ENCODE measurements at places on chromosomes 2 and 18. TPM values are rescaled to one million over a fixed set of nuclear protein-coding genes. Genes with fewer than 3 reads are reported as not detected.
A peak's percentile ranks its signal among the peaks of the same experiment; 100 is the strongest.

The CXCR4 gene
- 52.4 TPM for total RNA-seq

The KCNE4 gene
- total RNA-seq = not detected

The AQP12A gene
- total RNA-seq = not detected

The PER2 gene
- 3.8 TPM for total RNA-seq

The NETO1 gene
- not detected for total RNA-seq

The STAM2 gene
- total RNA-seq = 27.5 TPM

The ACMSD gene
- not detected for total RNA-seq

The KCNJ3 gene
- not detected for total RNA-seq

The CBLN2 gene
- 1.1 TPM for total RNA-seq

The SOWAHC gene
- total RNA-seq = 3.6 TPM

DNA sequence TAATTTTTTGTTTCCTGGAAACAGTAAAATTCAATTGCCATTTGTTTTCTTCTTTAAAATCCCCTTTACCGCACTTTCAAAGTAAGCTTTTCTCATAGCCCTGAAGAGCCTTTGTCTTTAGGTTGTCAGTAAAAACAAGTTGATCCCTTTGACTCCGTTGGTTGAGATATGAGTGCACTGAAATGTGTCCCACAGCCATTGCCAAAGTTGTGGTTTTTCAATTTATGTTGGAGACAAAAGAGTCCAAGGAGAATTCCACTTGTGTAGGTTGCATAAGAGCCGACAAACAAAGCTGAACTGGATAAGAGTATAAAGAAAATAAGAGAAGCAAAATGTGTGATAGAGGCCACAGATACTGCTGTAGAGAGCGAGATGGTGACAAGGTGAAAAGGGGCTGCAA lies 26.1 kb upstream of the HNMT start:
- H3K4me1 ChIP-seq = no peaks in the 10 kb centered on the region
- H3K4me3 ChIP-seq = no peak overlapping the region

GRCh38 chr2:18830962-18831361 lies 241.6 kb upstream of the NT5C1B start:
- no peaks in the 10 kb centered on the region for H3K36me3 ChIP-seq
- no peak overlapping the region for H3K4me3 ChIP-seq
- H3K27me3 ChIP-seq = no peaks in the 10 kb centered on the region
- H3K4me1 ChIP-seq = no peaks in the 10 kb centered on the region

- H3K36me3 ChIP-seq = no peaks in the 10 kb centered on the region
- H3K4me3 ChIP-seq = no peak overlapping the region
- DNase-seq = no peak
- no peak overlapping the region for H3K27ac ChIP-seq
Observed at GRCh38 chr2:16716024-16716423, 50.4 kb upstream of the CYRIA start.

DNA sequence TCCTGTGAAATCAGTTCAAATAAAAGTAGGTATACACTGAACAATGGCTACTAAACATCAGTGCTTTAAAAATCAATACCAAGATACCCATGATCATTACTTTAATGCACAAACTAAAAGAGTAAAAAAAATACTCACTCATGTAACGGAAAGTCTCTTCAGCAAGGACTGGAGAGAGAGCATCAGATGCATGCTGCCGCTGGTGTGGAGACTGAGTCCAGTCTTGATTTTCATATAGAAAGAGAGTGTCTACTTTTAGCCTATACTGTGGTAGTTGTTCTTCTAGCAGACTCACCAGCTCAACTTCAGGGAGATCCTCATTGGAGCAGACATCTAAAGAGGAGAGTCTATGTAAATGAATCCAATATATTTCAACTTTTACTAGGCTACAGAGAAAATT lies 44.0 kb downstream of the TRAK2 start:
- no peak for DNase-seq
- no peak overlapping the region for H3K4me3 ChIP-seq
- peaks cover 8% of the 10 kb centered on the region for H3K4me1 ChIP-seq
- peaks cover 4% of the 10 kb centered on the region for H3K36me3 ChIP-seq
- H3K27ac ChIP-seq = no peak overlapping the region
- no peaks in the 10 kb centered on the region for H3K27me3 ChIP-seq

- peaks cover 20% of the 10 kb centered on the region for H3K36me3 ChIP-seq
- DNase-seq = no peak
- H3K4me1 ChIP-seq = peaks cover 9% of the 10 kb centered on the region
- no peak overlapping the region for H3K27ac ChIP-seq
- H3K27me3 ChIP-seq = no peaks in the 10 kb centered on the region
Observed at GRCh38 chr2:86047575-86048382, 57.9 kb downstream of the POLR1A start.

DNA sequence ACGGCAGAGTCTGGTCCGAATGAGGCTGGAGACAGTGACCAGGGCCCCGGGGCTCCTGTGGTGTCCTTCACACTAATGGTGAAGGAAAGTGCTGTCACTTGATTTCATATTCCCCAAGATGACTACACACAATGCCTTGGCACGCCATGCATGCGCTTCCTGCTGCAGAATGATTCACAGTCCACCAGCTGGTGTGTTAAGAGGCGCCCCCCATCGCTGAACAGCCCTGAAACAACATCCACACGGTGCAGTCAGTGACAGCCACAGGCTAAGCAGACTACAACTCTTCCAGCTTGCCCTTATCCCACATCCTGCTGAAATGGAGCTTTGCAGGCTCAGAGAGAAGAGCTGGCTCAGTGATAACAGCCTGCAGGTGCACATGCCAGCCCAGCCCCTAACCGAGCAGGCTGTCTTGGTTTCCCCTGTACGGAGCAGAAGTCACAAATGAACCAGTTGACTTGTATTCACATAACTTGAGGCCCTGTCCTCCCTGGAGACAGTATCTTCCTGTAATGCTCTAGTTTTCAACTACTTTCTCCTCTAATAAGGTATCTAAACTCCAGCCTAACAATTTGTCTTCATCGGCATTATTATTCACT lies 24.3 kb upstream of the CDH20 start:
- H3K36me3 ChIP-seq = no peaks in the 10 kb centered on the region
- H3K27ac ChIP-seq = no peak overlapping the region
- no peaks in the 10 kb centered on the region for H3K4me1 ChIP-seq
- no peak overlapping the region for H3K4me3 ChIP-seq

DNA sequence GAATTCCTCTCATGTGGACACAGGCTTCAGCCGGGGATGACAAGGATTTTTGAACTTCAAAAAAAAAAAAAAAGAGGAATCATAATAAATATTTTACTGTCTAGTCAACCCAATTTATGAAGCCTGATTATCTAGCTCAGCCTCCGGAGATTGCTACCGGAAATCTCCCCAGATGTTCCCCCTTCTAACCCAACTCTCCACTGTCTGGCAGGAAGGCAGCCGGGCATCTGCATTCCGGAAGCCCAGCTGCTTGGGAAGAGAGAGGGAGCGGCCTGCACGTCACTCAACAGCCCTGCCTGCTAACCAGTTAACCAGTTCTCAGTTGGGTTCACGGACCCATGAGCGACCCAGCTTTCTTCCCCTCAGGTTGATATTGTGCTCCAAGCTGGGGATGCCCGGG lies 87.2 kb upstream of the POU3F3 start:
- no peak overlapping the region for H3K27ac ChIP-seq
- H3K4me1 ChIP-seq = no peaks in the 10 kb centered on the region
- H3K27me3 ChIP-seq = no peaks in the 10 kb centered on the region
- no peak overlapping the region for H3K4me3 ChIP-seq
- no peaks in the 10 kb centered on the region for H3K36me3 ChIP-seq
- DNase-seq = no peak

GRCh38 chr2:33104726-33105125 lies 158.0 kb downstream of the LTBP1 start:
- DNase-seq = peak; percentile 77
- peaks cover 18% of the 10 kb centered on the region for H3K4me1 ChIP-seq
- no peak overlapping the region for H3K4me3 ChIP-seq
- no peaks in the 10 kb centered on the region for H3K36me3 ChIP-seq

- H3K36me3 ChIP-seq = no peaks in the 10 kb centered on the region
- H3K4me1 ChIP-seq = no peaks in the 10 kb centered on the region
- H3K27me3 ChIP-seq = no peaks in the 10 kb centered on the region
- no peak for DNase-seq
- H3K27ac ChIP-seq = no peak overlapping the region
- no peak overlapping the region for H3K4me3 ChIP-seq
Observed at GRCh38 chr18:6879508-6880195, 150.1 kb downstream of the ARHGAP28 start.

- no peaks in the 10 kb centered on the region for H3K27me3 ChIP-seq
- H3K4me3 ChIP-seq = no peak overlapping the region
- no peak for DNase-seq
- H3K4me1 ChIP-seq = no peaks in the 10 kb centered on the region
Observed at GRCh38 chr2:138708682-138709241, 71.4 kb downstream of the NXPH2 start.

GRCh38 chr2:178250429-178250828 lies 56.1 kb downstream of the OSBPL6 start:
- no peaks in the 10 kb centered on the region for H3K4me1 ChIP-seq
- H3K27ac ChIP-seq = no peak overlapping the region
- H3K27me3 ChIP-seq = no peaks in the 10 kb centered on the region
- H3K4me3 ChIP-seq = no peak overlapping the region
- no peak for DNase-seq

DNA sequence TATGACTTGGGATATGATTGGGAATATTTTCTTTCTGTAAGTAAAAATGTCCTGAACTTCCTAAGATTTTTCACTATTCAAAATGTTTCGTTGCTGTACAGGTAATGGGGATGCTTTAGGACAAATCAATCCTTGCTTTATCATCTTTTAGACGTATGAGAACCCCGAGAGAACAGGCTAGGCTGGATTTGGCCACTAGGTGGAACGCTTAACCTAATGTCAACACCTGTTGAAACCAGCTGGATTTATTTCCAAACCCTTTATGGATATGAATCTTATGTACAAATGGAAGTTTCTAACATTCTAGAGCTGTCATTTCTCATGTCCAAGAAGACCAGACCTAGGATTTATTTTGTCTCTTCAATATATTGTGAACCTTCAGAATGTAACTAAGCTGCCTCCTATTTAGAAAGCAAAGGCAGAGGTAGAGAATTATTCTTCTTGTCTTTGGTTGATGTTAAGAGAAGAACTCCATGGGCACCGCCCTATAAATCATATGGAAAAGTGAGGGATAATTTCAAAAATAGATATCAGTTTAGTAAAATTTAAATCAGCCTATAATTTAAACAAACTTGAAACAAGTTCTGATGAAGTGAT lies 96.7 kb downstream of the PMAIP1 start:
- DNase-seq = peak; percentile 10
- H3K4me1 ChIP-seq = no peaks in the 10 kb centered on the region
- no peaks in the 10 kb centered on the region for H3K27me3 ChIP-seq
- no peaks in the 10 kb centered on the region for H3K36me3 ChIP-seq

DNA sequence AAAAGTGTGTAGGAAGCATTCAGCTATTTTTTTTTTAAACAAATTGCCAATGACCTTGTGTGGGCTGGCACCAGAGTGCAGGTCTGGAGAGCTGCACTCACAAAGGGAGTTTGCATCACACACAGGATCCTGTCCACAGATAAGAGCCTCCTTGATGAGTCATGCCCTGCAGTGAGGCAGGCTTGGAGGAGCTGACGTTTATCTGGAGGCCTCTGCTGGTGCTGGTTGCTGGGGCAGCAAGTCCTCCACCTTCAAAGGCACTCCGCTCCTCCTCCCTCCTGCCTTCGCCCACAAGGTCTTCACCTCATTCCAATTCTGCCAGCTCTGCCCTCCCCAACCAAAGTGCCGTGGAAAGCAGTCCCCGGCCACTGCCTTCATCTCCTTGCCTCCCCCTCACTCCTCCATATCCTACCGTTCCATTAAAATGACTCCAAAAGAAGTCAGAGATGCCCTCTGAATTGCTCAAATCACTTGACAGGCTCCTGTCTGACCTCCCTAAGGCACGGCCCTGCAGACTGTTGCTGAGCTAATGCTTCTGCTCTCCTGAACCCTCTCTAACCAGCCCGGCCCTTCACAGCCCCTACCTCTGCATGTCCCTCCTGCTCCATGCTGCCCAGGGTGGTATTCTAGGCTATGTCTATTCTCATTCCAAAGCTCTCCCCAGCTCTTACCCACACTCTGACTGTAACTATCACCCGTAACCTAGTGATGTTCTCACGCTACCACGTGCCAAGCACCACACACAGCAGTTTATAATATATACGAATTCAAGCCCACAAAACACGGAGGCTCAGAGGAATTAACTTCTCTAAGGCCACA lies 30.9 kb downstream of the LONRF2 start:
- no peak overlapping the region for H3K27ac ChIP-seq
- H3K27me3 ChIP-seq = peaks cover 7% of the 10 kb centered on the region
- no peak overlapping the region for H3K4me3 ChIP-seq
- DNase-seq = peak; percentile 77
- peaks cover 5% of the 10 kb centered on the region for H3K4me1 ChIP-seq
- no peaks in the 10 kb centered on the region for H3K36me3 ChIP-seq

DNA sequence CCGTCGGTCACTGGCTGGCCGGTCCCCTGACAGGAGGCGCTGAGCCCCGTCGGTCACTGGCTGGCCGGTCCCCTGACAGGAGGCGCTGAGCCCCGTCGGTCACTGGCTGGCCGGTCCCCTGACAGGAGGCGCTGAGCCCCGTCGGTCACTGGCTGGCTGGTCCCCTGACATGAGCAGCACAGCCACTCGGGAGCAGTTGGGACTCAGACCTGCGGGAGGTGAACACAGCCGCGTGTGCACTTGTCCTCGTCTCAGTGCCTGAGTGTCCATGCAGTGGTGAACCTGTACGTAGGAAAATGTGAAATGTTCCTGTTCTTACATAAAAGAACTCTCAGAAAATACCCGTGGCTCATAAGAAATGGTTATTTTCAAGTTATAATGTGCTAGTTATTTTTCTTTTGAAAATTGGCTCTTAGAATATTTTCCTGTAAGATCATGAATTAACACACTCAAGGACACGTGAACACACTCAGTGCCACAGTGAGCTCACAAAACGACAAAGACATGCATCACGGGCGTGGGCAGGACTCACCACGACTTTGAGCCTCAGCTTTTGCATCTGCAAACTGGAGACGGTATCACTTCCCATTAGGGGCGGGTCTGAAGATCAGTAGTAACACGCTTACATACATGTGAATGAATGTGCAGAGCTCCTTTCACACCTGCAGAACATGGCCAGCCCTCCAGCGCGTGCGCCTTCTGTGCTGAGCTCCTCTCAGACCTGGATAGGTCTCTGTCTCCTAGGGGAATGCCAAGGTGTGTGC lies 21.1 kb upstream of the NFATC1 start:
- no peaks in the 10 kb centered on the region for H3K27me3 ChIP-seq
- no peaks in the 10 kb centered on the region for H3K36me3 ChIP-seq
- no peak for DNase-seq
- no peak overlapping the region for H3K27ac ChIP-seq
- H3K4me1 ChIP-seq = no peaks in the 10 kb centered on the region
- no peak overlapping the region for H3K4me3 ChIP-seq

DNA sequence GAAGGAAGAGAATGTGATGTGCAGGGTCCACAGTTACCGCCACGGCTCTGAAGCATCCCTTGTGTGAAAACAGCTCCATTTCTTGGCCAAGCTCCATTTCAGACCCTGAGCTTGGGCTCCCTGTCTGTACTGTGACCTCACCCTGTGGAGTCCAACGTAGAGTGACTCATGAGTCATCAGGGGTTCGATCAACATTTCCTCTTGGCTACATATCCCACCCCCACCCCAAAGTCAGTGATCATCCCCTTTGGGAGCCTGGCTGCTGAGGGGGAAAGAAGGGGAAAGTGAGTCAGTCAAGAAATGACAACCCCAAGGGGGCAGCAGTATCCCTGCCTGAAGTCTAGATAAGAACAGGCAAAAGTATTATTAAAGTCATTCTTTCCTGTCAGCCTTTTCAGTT lies 62.2 kb downstream of the PAPOLG start:
- DNase-seq = peak; percentile 37
- no peak overlapping the region for H3K4me3 ChIP-seq
- H3K27ac ChIP-seq = no peak overlapping the region
- H3K27me3 ChIP-seq = no peaks in the 10 kb centered on the region

Data from endothelial cell of umbilical vein (primary cell).